Posterior vena cava (tissue), 2 donors: ENCODE measurements at places on chromosomes 3 and 15. TPM values are rescaled to one million over a fixed set of nuclear protein-coding genes. Genes with fewer than 3 reads are reported as not detected.

Gene CD276
- total RNA-seq = 137 TPM

Gene ULK3
- 19.1 TPM for total RNA-seq

Gene MINAR1
- total RNA-seq = 0.76 TPM

Gene TMEM108
- total RNA-seq = 2.8 TPM

DNA sequence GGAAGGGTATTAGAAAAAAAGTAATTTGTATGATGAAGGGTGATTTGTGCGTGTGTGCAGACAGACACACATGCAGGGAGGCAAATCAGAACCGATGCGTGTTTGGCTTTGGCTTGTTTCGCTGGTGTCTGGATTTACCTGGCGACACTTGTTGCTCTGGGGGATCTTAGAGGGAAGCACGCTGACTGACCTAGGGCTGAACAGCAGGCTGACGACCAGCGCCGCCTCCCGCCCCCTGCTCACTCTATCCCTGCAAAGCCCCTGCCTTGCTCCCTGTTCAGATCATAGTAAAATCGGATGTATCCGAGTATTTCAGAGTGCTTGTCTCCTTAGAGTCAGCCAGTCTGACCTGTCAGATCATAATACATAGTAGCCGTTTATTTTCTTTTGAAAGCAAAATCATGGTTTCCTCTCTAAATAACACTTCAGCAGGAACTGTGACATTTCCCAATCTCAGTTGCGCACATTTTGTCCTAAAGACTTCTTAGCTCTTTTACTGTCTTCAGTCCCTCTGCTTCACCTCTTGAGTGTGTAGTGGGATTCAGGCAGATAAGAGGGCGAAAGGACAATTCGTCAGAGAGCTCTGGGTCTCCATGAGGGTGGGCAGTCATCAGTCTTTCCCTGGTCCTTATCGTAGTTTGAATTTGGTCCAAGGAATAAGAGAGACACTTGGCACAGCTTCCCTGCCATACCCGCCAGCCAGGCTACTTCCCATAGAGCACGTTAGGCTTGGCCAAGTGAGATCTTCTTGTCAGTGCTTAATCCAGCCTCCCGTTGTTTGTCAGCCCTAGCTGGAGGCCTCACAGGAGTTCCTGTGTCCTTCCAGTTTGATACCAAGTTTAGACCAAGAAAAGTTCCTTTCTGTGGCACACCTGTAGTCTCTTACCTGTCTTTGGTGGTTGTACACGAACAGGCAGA, 97.4 kb downstream of the PGPEP1L start:
- peak; percentile 58 for DNase-seq

- no peak for DNase-seq
Observed at GRCh38 chr15:38320866-38321265, 68.2 kb downstream of the SPRED1 start.

GRCh38 chr3:56282341-56282740, 185.9 kb downstream of the ERC2 start:
- no peak for DNase-seq
